Right kidney (tissue), 9 donors: ENCODE measurements at places on chromosomes 12 and 14.

GRCh38 chr12:26429070-26429691 lies 233.8 kb downstream of the SSPN start:
- DNase-seq, result no peak

- DNase-seq, result peak; percentile 48
Observed at GRCh38 chr14:53273671-53274072, 120.5 kb upstream of the DDHD1 start.

- no peak for DNase-seq
Observed at GRCh38 chr14:45267071-45267470, 14.1 kb upstream of the MIS18BP1 start.

DNA sequence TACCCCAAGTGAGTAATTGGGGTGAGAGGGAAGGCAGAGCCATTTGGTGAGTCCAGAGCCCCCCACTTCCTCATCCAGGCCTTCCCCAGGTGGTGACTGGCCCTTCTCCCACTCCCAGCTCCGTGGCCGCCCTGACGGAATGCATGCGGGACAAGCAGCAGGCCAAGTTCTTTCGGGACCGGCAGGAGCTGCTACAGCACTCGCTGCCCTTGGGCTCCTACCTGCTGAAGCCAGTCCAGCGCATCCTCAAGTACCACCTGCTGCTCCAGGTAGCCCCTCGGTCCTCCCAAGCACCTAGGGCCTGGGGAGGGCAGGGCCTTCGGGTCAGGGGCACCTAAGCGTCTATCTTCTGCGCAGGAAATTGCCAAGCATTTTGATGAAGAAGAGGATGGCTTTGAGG lies 26.5 kb downstream of the PLEKHG3 start:
- DNase-seq, result no peak

DNA sequence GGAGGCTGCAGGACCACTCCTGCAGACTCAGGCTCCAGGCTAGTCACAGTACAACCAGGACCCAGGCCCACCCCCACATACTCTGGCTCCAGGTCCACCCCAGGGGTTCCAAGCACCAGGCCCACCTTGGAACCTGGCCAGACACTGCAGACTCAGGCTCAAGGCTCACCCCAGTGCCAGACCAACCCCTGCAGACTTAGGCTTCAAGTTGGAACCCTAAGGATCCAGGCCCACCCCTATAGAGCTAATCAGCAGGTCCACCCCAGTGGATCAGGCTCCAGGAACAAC lies 8.8 kb downstream of the WASHC3 start:
- DNase-seq, result no peak

DNA sequence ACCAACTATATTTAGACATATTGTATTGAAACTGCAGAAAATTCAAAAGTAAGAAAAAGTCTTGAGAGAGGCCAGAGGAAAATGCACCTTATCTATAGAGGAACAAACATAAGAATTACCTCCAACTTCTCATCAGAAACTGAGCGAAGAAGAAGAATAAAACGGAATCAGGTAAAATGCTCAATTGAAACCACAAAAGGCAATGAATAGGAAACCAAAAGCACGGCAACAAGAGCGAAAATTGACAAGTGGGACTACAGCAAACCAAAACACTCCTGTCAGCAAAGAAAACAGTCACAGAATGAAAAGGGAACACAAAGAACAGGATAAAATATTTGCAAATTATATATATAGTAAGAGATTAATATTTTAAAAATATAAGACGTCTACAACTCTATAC lies 61.9 kb upstream of the PARP11 start:
- DNase-seq, result no peak

GRCh38 chr14:73731111-73731510 lies 16.9 kb upstream of the PNMA1 start:
- DNase-seq, result no peak

DNA sequence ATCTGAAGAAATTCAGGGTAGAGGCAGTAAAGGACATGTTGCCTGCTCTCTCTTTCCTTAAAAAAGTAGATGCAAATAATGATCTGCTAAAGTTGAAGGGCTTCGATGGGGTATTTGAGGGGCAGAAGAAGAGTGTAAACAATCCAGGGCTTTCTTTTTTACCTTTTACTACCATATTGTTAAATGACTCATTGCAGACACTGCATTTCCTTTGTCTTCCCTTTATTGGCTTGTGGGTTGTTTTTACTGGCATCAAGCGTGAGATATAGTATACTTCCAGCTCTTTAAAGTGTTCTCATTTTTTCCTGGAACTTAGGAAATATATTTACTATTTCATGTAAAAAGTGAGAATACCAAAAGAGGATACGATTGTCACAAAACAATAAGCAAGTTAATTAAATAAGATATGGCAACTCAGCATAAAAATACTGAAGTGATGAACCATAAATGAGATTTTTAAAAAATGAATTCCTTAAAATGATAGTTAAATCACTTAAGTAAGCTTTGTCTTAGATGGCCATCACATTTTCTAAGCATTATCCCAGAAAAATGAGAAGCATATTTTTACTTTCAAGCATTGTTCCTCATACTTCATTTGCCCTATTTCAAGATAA lies 72.3 kb upstream of the KRAS start:
- DNase-seq, result no peak

DNA sequence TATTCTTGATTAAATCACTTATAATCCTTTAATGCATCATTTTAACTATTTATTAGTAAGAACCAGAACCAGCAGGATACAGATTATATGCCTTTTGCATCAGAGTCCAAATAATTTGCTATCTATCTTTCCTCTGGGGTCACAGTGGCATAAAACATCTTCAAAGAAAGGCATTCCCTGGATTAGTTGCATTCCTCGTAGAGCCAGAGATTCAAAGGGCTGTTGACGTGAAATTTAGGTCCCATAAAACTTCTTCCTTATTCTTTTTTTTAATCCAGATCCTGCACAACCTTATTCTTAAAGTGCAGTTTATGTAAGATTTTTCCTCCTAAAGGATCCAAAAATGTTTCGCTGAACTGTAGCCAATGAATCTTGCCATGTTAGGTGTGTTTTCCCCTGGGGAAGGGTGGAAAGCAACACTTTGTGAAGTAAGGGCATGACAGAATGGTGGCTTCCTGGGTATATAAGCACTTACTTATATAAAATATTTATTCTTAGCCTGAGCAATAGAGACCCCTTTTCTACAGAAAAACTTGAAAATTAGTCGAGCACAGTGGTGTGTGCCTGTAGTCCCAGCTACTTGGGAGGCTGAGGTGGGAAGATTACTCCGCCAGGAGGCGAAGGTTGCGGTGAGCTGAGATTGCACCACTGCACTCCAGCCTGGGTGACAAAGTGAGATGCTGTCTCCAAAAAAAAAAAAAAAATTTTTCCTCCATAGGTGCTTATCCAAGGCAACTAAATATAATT lies 208.7 kb downstream of the PCNX1 start:
- no peak for DNase-seq

GRCh38 chr14:23381871-23382270 lies 5.0 kb downstream of the CMTM5 start:
- no peak for DNase-seq

DNA sequence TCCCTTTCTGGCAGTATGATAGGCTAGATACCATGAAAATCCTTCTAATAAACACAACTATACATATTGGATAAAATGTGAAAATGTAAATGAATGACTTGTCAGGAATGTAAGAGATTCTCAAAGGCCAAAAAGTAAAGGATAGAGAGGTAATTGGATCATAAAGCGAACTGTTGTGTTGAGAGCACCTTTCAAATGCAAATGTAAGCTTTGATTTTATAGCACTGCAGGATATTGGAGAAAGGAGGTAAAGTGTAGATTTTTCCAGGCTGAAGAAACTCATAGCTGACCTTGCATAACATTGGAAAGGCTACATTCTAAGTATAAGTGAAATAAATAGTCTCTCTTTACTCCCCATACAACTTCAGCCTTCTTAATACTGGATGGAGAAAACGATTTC lies 54.0 kb downstream of the PTPRB start:
- DNase-seq, result no peak

GRCh38 chr14:77284466-77284865 lies 13.5 kb upstream of the NGB start:
- no peak for DNase-seq

DNA sequence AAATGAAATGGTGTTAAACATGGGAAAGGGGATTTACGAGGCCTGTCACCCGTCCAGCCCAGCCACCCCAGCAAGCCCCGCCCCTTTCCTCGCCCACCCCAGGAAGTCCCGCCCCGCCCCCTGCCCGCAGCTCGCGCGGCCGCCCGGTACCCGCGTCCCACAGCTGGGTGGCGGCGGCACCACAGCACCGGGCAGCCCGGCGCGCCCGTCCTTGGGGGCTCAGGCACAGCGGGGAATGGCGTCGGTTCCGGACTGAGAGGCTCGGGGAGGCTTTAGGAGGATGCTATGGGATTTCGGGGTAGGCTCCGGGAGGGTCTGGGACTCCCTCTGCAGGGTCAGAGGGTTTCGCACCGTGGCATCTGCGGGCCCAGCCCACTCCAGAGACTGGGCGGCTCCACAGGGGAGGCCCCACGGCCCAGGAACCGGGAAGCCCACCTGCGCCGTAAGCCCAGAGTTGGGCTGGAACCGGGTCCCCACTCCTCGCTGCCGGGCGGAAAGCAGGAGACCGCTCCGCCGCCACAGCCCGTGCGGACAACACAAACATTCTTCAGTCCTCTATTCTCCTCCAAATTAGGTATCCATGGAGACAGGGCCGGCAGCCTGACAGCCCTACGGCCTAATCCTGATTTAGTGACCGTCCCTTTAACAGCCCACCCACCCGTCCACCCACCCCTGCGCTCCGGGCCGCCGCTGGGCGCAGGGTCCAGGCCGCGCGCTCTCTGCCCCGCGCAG lies 1.4 kb downstream of the FIGNL2 start:
- DNase-seq, result peak; percentile 93

GRCh38 chr12:19726592-19726991 lies 287.3 kb downstream of the AEBP2 start:
- no peak for DNase-seq

- peak; percentile 12 for DNase-seq
Observed at GRCh38 chr12:87995581-87996178, 33.5 kb downstream of the C12orf50 start.

GRCh38 chr12:12392413-12392812 lies 35.5 kb downstream of the BORCS5 start:
- DNase-seq, result no peak

DNA sequence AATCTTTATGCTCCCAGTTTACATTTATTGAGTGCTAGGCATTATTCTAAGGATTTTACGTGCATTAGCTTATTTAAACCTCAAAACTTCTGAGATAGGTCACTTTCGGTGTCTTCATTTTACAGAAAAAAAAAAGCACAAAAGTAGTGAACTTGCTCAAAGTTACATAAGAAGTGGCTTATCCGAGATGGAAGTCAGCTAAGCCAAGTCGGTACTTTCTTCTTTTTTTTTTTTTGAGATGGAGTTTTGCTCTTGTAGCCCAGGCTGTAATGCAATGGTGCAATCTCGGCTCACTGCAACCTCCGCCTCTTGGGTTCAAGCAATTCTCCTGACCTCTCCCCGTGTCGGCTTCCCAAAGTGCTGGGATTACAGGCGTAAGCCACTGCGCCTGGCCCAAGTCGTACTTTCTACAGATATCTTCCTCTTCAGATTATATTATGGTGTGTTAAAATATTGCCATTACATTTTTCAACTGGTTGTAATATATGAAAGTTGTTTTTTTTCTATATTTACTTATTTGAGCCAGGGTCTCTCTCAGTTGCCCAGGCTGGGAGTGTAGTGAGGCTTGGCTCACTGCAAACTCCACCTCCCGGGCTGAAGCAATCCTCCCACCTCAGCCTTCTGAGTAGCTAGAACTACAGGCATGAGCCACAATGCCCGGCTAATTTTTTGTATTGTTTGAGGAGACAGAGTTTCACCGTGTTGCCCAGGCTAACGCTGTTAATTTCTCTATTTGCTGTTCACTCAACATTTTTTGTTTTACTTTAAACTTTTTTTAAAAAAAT lies 8.9 kb downstream of the DPPA3 start:
- DNase-seq, result no peak

DNA sequence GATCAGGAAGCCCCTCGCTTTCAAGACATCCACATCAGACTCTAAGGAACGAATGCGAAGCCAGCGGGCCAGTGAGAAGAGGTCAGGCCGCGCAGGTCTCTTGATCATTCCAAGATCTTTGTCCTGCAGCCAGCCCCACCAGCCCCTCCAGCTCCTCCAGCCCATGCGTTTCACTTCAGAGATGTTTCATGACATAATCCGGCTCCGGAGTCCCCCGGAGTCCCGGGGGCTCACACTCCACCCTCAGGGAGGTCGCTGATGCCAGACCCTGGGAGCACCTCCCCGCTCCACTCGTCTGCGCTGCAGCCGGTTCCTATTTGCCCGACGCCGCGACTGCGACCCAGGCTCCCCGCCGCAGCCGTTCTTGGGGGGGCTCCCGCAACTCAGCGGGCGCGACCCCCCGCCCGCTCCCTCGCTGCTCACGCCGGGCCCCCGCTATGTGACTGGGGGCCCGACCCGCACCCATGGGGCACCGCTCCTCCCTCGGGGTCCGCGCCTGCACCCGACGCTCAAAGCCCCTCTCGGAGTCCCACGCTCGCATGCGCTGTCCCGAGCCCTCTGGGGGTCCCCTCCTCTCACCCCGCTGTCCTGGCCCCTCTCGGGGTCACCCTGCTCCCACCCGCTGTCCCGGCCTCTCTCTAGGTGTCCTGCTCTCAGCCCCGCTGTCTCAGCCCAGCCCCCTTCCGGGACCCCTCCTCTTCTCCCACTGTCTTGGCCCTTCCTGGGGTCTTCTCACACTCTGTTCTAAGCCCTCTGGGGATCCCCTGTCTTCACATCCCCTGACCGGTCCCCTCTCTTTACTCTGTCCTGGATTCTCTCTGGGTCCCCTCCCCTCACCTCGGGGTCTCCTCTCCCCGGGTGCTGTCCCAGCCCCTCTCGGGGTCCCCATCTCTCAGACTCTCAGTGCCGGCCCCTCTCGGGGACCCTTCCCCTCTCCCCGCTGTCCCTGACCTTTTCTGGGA lies 1.1 kb downstream of the TAOK3 start:
- DNase-seq, result peak; percentile 50

GRCh38 chr14:53278602-53279506 lies 125.7 kb upstream of the DDHD1 start:
- no peak for DNase-seq

DNA sequence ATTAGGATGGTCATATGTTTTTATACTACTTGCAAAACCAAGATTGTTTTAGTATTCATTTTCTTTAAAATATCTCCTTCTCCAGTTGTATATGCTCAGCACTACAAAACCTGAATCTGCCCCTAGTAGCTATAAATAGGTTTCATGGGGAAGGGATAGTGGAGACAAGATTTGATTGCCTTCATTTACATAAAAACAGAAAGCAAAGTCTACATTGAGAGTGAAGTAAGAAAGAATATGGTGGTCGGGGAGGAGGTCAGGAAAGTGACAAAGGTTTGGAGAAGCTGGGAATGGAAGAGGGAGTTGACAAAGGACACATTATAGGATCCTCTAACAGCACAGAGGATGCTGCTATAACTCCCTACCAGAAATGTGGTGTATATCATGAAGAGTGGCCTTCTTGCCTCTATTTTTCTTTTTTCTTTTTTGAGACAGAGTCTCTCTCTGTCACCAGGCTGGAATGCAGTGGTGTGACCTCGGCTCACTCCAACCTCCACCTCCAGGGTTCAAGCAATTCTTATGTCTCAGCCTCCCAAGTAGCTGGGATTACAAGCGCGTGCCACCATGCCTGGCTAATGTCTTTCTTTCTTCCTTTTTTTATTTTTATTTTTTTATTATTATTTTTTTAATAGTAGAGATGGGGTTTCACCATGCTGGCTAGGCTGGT lies 6.6 kb upstream of the LRP6 start:
- DNase-seq, result no peak
